Large intestine (tissue), 12 donors: ENCODE measurements at places on chromosomes 1 and 21.

DNA sequence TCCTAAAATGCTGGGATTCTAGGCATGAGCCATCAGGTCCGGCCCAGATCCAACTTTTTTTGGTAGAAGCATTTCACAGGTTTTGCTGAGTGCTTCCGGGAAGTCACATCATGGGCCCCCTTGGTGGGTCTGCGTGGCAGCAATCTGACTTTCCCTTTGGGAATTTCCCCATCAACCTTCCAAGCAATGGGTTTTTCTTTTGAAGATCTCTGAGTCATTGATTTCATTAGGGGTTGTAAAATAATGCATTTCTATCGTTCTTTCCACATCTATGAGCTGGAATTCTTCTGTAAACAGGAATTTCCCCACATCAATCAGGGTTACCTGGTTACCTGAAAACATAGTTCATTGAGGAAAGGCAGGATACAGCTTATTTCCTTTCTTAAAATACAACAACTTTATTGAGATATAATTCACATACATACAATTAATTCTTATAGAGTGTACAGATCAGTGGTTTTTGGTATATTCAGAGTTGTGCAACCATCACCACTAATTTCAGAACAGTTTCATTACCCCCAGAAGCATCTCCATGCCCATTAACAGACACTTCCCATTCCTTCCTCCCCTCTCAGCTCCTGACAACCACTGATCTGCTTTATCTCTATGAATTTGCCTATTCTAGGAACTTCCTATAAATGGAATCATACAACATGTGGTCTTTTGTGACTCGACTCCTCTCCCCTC is 9.9 kb upstream of the ZBTB17 start:
- no peak for DNase-seq

- peak; percentile 43 for DNase-seq
Measured at GRCh38 chr21:45405819-45406762, 1.1 kb downstream of the COL18A1 start.

DNA sequence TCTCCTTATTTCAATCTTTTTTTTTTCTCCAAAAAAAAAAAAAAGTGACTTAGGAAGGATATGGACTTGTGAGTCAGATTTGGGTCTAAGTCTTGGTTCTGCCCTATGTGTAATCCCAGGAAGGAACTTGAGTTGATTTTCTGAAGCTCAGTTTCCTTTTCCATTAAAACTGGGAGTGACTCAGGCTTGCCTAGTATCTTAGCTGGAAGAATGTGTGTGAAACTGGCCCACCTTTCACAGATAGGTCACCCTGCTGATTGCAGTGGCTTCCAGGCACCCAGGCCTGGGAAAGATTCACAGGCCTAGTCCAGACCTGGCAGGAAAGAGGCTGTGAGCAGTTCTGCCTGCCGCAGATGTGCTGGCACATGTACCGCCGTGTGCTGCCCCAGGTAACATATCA is 218.3 kb upstream of the HOOK1 start:
- peak; percentile 73 for DNase-seq

- no peak for DNase-seq
Measured at GRCh38 chr1:39470040-39470439, 21.4 kb upstream of the BMP8A start.

DNA sequence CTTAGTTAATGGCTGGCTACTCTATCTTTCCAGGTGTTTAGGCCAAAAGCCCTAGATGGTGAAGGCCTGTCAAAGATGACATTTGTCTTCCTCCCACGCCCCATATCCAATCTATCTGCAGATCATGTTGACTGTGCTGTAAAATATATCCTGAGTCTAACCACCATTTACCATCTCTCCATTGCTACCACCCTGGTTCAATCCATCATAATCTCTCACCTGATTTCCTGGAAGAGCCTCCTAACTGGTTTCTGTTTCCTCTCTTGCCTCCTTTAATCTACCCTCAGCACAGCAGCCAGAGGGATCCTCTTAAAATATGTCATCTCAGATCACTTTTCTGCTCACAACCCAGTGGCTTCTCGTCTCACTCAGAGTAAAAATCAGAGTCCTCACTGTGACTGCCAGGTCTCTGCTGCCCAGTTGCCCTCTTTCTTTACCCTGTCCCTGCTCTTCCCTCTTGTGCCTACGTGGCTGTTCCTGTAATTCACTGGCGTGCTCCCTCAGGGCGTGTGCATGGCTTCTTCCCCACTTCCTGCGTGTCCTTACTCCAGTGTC is 17.8 kb downstream of the TMEM50A start:
- DNase-seq = no peak

DNA sequence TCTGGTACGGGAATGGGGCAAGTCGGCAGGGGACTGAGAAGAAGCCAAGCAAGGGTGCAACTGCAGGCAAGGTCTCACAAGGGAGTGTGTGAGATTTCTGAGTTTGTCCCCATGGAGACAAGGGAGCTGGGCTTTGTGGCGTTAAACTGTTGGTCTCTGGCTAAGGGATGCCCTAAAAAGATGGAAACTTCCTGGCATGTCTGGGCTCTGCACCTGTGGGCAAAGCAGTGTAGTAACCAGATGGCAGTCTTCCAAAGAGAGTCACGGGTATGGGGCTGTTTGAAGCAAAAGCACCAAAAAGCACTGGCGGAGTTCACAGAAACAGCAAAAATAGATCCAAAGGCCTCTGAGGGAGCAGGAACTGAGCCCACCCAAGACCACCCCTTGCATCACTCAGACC is 104.8 kb upstream of the SLC44A3 start:
- DNase-seq = no peak

- no peak for DNase-seq
Measured at GRCh38 chr1:84086189-84086588, 57.9 kb upstream of the PRKACB start.

- peak; percentile 84 for DNase-seq
Measured at GRCh38 chr1:1630191-1630964, 1.6 kb upstream of the MMP23B start.
